ENCODE measurements at places on chromosomes 5 and 9.

DNA sequence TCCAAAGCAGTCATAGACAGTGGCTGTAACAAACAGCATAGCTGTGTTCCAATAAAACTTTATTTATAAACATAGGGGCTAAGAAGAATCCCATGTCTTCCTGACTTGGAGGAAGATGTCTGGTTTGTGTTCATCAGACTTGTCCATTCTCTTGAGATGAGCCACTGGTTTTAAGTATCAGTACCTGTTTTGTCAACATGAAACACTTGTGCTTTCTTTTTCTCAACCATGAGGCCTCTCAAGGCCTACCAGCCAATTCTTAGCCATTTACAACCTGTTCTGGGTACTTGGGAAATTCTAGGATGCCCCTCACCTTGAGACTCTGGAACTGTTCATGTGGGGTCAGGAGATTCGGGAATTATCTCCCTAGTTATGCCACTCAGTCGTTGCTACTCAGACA, 154.3 kb upstream of the PPP1R2B start:
- DNase-seq, result no peak

GRCh38 chr9:112064871-112065270, 110.2 kb downstream of the SUSD1 start:
- DNase-seq, result no peak

DNA sequence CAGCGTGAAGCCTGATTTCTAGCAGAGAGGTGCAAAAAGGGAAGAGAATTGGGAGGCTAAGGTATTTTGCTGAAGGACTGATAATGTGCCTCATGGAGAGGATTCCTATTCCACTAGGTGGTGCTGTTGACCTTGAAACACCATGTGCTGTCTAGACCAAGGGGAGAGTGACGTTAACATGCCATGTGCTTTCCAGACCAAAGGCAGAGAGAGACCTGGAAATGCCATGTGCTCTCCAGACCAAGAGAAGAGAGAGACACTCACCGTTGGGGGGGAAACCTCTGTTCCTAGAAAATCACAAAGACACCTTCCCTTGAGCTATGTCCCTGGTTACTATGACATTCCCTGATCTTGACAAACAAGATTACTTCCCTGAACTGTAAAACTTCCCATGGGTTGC, 286.0 kb upstream of the TUSC1 start:
- no peak for DNase-seq

GRCh38 chr5:140605879-140606278, 27.1 kb downstream of the CD14 start:
- no peak for DNase-seq

DNA sequence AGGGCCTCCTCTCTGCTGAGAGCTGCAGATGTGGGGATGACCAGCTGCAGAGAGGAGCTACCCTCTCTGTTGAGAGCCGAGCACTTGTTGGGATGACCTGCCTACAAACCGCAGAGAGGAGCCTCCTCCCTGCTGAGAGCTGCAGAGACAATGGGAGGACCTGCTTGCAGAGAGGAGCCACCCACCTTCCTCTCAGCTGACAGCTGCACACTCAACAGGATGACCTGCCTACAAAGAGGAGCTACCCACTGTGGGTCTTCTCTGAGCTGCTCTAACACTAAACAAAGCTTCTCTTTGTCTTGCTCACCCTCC, 19.6 kb downstream of the TMEM38B start:
- DNase-seq, result no peak

DNA sequence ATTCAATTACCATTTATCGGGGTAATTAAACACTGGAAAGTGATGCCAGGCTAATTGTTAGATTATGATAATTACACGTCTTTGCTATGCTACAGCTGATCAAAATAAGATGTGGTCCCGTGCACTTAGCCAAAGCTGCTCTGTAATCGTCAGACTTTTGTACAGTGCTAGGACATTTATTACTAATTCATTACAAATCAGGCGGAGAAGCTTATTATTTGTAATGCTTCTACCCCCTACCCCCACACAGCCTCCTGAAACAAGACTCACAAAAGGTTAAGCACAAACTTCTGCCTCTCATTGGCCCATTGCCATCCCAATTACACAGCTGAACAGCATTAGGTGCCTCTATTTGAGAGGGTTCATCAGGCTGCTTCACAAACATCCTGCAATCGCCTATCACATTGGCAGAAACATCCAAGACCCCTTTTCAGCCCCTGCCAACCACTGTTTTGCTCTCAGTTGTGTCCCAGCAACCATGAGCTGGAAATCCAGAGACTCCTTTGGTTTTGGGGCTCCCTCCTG, 232.7 kb downstream of the EFNA5 start:
- DNase-seq, result no peak

DNA sequence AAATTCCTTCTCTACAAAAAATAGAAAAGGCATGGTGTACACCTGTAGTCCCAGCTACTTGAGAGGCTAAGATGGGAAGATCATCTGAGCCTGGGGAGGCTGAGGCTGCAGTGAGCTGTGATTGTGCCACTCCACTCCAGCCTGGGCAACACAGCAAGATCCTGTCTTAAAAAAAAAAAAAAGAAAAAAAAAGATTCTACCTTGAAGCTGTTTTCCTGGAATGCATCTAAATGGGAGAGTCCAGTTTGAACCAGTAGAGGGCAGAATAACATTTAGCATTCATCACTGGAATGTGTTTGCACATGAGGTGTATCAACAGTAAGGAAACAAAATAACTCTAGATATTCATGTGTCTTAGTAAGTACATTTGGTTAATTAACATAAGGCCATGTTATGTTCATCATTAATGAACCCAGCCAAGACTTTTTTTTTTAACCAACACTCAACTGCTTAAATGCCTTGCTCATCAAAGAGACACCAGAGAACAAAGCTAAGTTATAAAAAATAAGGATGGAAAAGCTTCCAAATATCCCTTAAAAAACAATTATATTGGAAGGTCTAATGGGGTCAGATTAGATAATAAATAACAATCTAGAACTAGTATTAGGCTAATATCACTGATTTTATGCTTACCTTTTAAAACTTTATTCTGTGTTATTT, 16.1 kb downstream of the IFNE start:
- no peak for DNase-seq

DNA sequence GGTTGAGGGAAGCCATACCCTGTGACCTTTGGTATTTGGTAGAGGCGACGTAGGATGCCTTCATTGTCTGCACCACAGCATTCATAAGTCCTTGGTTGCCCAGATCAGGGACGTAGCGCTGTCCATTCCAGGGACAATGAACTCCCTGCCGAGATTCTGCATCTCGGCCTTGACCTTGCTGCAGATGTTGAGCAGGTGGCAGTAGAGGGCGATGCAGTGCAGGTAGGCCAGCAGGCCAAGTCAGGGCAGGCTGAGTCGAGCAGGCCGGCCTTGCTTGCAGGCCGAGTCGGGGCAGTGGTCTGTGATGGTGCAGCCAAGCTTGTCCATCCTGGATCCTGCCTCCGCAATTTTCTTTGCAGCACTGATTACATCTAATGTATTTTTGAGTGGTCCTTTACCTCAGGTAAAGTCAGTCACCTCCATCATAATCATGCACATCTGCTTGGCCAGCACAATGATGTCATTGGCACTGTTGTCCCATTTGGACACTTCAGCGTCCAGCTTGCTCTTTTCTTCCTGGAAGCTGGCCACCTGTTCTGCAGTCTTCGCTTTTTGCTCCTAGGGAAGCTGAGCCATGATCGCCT, 93.4 kb upstream of the CCDC112 start:
- no peak for DNase-seq

GRCh38 chr5:153222936-153223335, 267.5 kb upstream of the GRIA1 start:
- no peak for DNase-seq

DNA sequence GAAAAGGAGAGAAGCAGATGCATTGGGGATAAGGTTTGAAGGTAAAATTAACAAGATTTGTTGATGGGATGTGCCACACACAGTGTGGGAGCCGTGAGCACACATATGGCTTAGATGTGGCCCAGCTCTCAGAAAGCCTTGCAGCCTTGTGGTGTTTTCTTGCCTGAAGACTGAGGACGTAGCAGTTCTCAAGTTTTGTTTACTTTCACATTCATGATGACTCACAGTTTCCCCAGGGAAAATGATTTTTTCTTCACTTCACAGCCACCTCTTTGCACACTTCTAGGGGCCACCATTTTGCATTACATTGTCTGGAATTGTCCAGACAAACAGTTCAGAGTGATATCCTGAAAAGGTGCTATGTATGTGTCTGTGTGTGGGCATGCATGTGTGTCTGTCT, 126.2 kb downstream of the BASP1 start:
- no peak for DNase-seq
